ENCODE measurements at places on chromosomes 3 and 15.

GRCh38 chr3:71511446-71511845 lies 72.1 kb downstream of the FOXP1 start:
- no peak for DNase-seq

DNA sequence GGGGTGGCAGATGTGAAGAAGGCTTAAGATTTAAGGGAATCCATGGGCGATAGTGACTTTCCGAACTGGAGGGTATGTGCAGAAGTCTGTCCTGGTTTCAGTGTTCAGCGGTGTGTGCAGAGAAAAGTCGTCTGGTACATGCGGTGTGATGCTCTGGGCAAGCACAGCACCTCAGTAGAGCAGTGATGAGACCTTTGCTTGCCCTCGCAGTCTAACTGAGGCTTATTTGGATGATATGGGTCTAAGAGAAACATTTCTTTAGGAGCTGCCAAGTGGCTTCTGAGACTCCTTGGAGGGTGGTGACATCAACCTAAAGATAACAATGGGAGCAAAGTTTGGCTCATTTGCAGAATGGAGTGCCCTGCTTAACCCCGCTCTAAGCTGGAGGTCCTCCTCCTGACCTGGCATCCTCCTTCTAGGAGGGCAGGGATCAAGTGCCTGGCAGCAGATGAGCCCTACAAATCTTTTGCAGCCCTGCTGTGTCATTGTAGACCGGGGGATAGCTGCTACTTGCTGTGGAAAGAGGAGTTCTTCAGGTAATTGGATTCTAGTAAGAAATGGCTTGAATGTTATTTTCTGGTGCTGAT lies 228.1 kb upstream of the AZI2 start:
- DNase-seq = no peak

DNA sequence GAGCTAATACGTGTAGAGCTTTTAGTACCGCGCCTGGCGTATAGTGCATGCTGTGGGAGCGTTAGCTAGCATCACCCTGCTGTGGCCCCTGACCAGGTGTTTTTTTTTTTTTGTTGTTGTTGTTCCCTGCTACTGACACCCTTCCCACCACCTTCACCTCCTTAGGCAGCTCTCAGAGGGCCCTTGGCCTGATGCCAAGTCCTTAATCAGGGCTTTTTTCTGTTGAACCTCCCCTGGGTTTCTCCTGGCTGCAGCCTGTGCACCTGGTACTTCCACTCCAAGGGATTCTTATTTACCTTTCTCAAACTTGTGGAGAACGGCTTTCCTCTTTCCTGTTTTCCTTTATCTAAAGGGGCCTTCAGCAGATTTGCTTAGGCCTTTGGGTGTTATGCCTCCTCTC lies 53.3 kb downstream of the SLC7A14 start:
- DNase-seq = no peak

DNA sequence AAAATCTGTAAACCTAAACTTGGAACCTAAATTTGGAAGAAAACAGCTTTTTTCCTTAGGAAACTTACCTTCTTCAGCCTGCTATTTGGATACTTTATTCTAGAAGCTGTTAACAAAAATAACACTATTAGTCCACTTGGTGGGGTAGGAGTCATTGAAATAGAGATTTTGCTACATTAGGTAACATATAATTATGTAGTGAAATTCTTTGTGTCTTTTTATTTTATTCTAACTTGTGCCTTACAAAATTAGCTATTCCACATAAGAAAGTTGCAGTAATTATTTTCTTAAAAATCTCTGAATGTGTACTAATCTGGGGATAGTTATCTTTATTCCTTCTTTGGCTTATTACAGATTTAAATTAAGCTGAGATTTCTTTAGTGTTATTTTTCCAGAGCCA lies 360.4 kb upstream of the ROBO2 start:
- DNase-seq = no peak

GRCh38 chr15:75036212-75036616 lies 12.8 kb downstream of the PPCDC start:
- DNase-seq = peak; percentile 35

DNA sequence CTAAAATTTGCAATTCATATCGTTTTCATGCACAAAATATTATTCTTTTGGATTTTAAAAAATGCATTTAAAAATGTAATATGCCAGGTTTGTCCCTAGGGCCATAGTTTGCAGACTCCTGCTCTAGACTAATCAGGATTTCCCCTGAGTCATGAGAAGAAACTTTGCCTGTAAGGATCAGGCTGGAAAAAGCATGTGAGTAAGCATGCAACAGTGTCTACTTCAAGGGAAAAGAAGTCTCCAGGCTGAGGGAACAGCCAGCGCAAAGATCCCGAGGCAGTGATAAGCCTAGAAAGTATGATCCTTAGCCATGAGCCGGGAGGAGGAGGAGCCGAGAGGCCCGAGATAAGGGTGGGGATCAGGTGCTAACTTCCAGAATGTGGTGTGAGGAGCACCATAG lies 382.8 kb upstream of the CFAP20DC start:
- no peak for DNase-seq

GRCh38 chr3:172288651-172289050 lies 159.6 kb downstream of the GHSR start:
- DNase-seq = no peak

- no peak for DNase-seq
Measured at GRCh38 chr3:16236030-16236639, 28.6 kb downstream of the DPH3 start.

DNA sequence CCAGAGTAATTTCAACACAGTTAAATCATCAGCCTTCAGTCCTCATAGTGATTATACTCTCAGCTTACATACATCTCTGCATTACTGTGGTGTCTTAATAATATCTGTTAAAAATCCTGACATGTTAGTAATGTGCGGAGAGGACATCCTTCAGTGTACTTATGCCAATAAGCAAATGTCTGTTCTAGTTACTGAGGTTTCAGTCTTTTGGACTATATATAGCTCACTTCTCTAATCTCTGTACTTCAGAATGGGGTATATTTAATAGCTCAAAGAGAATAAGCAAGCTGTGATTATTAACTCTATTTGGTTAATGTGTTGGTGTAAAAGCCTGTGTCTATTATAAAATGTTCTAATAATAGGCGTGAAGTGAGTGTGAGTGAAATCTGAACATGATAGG lies 28.9 kb upstream of the OSTN start:
- no peak for DNase-seq

GRCh38 chr15:70507772-70508371 lies 255.5 kb downstream of the UACA start:
- DNase-seq = no peak

DNA sequence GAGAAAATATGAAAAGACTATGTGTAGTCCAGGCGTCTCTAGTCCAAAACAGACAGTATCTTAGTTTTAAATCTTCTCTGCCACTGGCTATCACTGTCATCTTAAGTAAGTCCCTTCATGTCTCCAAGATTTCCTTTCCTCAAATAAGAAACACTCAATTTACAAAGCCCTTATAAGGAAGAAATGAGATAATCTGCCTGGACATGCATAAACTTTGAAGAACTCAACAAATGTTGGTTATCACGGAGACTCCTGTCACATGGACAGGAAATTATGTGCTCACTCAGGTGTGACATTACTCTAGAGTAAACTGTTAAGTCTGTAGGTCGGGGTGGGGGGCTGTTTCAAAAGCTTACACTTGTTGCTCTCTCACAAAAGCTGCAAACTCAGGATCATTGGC lies 91.9 kb downstream of the IMPG2 start:
- no peak for DNase-seq

- DNase-seq = no peak
Measured at GRCh38 chr3:127637546-127637945, 8.6 kb downstream of the PODXL2 start.

DNA sequence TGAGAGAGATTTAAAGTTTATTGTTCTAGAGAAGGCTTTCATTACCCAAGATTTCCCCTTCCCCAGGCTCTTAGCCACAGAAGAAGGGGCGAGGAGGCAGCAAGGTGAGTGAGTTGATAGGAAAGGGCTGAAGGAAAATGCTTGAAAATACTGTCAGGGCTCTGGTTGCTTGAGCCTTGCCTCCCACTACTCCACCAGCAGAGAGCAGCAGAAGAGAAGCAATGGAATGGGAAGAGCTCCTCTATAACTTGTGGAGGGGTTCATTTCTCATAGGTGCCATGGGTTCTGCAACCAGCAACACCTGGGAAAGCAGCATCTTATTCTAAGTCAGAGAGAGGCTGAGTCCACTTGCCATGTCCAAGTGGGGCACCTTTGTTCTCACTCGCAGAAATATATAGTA lies 184.0 kb upstream of the CNTN6 start:
- DNase-seq = no peak

DNA sequence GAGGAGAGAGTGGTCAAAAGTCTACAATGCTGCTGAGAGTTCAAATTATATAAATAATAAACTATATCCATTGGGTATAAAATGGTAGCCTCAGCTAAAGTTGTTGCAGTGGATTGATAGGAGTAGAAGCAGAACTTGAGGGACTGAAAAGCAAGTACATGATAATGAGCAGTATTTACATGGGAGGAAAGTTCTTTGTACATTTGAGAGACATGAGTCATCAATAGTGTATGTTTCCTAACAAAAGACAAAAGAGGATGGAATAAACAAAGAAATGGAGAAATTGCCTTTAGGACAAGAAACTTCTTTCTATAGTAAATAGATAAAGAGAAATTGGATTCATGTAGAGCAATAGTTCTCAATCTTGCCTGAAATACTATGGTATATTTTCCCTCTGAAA lies 110.0 kb upstream of the PLSCR5 start:
- no peak for DNase-seq

- DNase-seq = no peak
Measured at GRCh38 chr3:31996195-31996594, 14.6 kb downstream of the ZNF860 start.

Data from H54 (cell line).